ENCODE measurements at places on chromosomes 12 and 14. TPM values are rescaled to one million over a fixed set of nuclear protein-coding genes. Genes with fewer than 3 reads are reported as not detected.

The TTC7B gene
- polyA plus RNA-seq, result 38.6 TPM

The PROX2 gene
- not detected for polyA plus RNA-seq

The SOAT2 gene
- polyA plus RNA-seq, result not detected

The FOXN4 gene
- polyA plus RNA-seq, result not detected

DNA sequence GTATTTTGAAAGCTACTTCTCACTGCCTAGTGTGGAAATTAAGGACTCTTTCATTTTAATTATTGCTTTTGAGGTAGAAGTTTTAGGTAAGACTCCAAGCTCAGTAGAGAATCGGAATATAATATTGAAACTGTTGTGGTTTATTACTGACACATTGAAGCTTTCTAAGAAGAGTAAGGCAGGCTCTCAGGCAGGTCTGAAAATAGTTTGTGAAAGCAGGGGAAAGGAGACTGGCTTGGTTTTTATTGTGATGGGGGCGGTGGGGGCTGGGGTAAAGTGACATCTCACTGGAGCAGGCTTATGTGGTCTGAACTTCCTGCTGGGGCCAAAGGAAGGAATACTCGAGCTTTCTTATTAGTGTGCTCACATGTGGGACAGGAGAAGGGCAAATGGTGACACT, 79.5 kb downstream of the OTOGL start:
- DNase-seq, result no peak

DNA sequence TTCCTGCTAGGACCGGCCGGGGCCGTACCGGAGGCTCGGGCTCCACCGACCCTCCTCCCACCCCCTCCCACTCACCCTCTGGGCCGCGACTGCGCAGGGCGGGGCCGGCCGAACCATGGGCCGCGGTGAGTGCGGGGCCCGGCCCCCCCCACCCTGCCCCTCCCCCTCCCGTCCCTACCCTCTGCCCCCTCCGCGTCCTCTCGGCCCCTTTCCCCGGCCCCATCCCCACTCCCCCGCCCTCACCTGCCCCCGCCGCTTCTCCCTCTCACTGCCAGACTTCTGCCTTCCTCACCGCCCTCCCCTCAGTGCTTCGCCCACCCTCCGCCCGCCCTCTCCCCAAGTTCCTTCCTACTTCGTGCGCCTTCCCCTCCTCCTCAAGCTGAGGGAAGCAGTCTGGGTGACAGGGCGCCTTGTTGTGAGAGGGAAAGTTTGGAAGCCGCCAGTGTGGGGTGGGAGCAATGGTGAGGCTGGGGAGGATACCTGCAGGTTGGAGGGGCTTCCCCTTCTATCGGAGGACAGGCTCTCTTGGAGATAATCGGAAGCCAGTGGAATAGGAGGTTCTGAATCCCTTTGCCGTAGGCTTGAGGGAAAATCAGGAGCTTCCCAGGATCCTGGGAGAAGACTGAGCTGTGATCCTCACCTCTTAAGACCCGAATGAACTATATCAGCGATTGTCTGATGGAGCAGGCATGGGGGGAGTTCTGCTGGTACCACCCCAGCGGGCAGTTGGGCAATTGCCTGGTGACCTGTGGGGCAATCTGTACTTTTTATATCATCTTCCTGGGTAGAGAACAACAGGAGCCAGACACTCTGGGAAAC, 472 bp downstream of the MBD6 start:
- DNase-seq, result peak; percentile 78

DNA sequence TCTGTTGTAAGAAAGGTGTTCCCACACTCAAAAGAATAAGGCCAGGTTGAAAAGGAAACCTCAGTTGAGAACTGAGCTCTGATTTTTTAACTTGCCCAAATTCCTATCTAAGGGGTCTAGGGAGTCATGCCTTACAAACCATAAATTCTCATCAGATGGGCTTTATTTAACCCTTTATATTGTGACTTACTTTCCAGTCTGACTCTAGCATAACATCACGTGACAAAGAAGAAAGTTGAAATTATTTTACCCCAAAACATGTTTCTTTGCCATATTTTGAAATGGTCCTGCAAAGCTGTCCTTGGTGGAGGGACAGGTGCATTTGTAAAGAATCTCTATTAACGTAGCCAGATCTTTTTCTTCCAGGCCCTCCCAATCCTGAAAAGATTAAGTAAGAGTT, 411.7 kb downstream of the GALC start:
- DNase-seq, result no peak

- DNase-seq, result no peak
These were observed 23.8 kb downstream of the GNS start for GRCh38 chr12:64735442-64735841.

DNA sequence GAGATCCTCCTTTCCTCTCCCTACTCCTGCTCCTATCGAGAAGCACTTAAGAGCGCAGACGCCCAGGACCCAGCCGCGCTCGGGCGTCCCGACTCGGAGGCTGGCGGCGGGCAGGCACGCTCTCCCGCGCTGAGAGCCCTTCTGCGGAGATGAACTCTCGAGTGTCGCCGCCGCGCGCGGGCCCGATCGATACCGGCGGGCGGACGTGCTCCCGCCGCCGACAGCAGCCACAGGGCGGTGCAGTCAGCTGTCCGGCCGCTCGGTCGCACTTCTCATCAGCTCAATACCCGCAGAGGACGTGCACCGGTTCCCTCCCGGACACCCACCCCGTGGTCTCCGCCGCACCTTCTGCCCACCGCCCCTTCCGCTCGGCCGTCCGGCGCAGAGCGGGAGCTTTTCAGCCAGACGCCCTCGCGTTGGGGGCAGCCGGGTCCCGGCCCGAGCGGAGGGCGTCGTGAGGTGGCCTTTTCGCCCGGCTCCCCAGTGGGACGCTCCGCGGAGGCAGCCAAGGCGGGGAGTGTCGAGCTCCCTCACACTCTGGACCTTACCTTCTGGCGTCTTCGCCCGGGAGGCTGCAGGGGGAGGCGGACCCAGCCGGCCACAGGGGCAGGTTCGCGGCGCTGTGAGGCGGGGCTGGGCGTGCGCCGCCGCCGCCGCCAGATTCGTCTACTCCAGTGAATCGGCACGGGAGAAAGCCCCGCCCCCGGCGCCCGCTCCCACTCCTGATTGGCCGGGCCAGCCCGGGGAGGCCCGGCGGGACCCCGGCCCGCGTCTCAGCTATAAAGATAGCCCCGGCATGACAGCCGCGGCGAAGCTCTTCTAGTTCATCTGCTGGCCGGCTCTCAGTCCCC, at the start of gene INSM2:
Gene INSM2 (plus strand): TSS at position 808 of the 851 bp plus-strand sequence. CDS start 89 bp downstream, outside the sequence.
- DNase-seq, result peak; percentile 81

DNA sequence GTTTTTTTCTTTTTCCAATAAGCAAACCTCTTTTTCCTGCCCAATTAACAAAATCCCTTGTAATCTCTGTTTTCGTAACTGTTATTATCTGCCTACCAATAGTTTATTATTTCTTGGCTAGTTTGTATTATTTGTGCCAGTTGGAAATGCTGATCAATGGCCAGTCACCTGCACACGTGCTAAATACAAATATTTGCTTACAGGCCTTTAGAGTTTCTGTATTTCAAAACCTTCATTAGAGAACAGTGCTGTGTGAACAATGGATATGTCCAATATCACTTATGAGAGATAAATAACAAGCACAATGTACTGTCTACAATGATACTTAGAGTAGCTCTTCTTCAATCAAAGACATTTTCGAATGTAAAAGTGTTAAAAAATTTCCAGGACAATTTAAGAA, 10.8 kb upstream of the DYRK2 start:
- no peak for DNase-seq

DNA sequence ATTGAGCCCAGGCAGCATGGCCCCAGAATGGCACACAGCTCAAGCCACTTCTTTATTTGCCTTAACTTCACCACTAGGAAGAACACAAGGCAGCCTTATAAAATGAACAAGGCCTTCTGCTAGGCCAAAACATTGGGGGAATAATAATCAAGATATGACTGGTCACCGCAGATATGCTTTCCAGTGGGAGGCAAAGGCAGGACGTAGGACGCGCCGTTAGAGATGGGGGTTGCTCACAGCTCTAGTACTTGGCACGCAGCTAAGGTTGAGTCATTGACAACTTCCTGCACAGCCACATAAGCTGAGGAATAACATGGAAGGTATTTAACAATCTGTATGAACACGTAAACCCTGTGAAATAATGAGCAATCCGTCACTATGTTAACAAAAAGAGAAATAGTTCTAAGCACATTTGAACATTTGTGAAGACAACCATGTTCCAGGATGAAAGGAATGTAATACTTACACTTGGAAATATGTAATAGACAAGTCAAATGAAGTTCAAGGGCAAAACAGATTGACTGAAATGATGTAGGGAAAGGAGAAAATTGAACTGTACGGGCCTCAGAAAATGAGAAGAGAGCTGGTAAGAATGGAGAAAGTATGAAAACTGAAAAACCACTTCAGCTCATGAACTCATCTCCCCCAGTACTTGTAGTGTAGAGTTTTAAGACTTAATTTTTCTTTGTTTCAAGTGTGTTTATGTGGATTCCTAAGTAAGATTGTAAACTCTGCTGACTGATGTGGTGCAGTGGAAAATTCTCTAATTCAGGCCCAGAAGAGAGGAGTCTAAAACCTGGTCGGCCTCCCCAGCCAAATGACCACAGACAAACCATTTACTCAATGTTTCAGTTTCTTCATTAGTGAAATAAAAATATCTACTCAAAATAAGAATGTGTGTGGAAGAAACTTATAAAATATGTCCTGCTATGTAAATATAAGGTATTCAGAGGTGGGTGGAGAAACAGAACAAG, 59.3 kb upstream of the CCDC91 start:
- peak; percentile 45 for DNase-seq

- DNase-seq, result no peak
These were observed 353.0 kb upstream of the TMTC1 start for GRCh38 chr12:30136696-30137095.

DNA sequence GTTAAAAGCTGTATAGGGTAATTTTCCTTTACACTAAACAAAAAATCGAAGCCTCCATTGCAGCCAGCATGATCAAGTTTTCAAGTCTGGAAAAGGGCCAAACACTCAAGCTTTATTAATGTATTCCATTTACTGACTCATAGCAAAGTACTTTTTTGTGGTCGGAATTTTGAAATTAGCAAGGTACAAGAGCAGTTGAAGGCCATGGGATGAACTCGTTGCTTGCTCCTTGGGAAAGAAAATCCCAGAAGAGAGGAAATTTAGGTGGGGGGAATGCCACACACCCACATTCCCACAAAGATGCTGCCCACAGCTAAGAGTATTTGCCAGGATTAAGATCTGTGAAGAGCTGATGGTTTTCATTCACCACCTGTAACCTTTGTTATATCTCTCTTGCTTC, 333.7 kb downstream of the EGLN3 start:
- DNase-seq, result no peak

- DNase-seq, result no peak
These were observed 111.4 kb downstream of the FOXA1 start for GRCh38 chr14:37483672-37484071.

GRCh38 chr12:5012337-5012736, 31.3 kb upstream of the KCNA5 start:
- no peak for DNase-seq

- DNase-seq, result no peak
These were observed 8.9 kb upstream of the B4GALNT1 start for GRCh38 chr12:57641699-57642442.

- no peak for DNase-seq
These were observed 65.9 kb downstream of the NOVA1 start for GRCh38 chr14:26531894-26532293.

GRCh38 chr12:132672116-132672515, 15.0 kb downstream of the POLE start:
- DNase-seq, result no peak

DNA sequence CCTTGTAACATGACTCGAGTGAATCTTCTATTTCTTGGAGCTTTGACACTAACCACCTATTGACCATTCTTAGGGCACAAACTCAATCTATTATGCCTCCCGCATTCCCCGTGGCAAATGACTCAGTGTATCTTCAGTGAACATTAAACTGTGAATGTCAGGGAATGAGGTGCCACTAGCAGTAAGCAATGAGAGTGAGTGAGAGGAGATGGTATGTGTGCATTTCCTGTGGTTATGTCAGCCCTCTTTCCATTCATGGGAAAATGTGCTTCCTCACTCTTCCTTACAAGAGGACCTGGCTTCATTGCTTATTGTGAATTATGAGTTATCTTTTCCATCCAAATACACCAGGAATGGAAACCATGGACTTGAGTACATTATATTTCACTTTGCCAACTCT, 229.2 kb downstream of the EMP1 start:
- DNase-seq, result no peak
